ENCODE measurements at places on chromosomes 3 and 15.

DNA sequence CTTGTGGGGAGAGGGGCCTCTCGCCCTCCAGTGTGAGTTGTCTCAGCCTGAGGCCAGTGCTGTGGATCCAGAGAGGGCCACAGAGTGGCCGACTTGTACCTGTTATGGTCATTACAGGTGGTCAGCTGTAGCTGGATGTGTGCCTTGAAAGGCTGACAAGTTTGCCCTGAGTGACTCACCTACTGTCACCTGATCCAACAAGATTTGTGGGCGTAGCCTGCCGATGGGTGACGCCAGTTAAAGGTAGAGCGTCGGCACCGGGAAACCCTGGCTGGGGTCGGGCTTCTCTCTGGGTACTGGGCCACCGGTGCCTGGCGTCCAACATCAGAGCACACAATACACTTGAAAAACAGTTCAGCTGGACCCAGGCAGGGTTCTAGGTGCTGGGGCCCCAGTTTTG, 2.8 kb upstream of the ISG20 start:
- DNase-seq, result no peak

DNA sequence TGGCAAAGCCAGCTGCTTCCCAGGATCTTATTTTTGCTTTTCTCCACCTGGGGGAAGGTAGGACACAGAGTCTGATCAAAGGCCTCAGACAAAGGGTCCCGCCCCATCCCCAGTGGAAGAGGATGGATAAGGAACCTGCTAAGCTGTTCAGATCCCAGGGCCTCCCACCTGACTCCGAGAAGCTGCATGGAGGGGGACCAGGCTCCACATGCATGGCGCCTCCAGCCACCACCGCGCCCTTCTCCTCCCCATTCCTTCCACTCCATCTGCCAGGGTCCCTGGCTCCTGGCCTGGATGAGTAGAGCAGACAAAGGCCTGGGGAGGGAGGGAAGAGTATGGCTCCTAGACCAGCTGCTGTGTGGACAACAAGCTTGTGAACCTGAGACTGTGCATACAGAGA, 20.0 kb upstream of the CRABP1 start:
- DNase-seq, result no peak

GRCh38 chr15:36414670-36415069, 164.8 kb upstream of the CDIN1 start:
- no peak for DNase-seq

DNA sequence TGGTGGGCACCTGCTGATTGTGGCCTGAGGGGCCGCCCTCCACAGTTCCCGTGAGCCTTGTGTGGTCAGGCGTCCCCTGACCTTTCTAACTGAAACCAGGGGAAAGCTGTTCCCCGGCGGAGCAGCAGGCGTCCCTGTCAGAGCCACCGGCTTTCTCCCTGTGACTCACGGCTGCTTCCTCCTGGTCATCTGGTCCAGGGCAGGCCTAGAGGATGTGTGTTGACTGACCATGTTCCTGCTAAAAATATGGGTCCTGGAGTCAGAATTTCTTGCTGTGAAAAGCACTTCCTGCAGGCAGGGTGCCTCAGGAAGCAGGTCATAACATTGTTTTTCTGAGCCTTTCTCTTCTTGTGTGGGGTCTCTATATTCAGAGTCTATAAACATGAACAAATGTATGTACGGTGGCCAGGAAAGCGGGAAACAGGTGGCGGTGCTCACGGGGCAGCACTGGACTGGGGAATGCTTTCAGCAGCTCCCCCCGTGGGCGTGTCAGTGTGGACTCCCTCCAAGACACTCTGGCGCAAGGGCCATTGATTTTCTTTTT, 38.4 kb upstream of the CGNL1 start:
- DNase-seq, result no peak

DNA sequence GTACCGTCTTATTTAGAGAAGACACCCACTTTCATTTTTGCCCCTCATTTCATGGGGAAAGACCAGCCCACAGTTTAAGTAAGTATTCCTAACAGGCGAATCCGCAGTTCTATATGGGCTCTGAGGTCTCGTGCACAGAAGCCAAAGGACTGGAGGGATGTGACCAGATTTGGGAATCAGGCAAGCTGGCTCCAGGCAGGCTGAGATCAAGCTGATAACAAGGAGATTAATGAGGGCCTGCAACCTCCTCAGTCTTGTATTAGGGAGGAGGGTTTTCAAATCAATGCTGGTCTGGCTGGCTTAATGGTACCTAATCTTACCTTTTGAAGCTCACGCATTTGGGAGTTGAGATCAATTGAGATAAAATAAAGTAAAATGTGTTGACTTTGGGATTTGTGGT, 15.3 kb downstream of the ST8SIA2 start:
- DNase-seq, result no peak

DNA sequence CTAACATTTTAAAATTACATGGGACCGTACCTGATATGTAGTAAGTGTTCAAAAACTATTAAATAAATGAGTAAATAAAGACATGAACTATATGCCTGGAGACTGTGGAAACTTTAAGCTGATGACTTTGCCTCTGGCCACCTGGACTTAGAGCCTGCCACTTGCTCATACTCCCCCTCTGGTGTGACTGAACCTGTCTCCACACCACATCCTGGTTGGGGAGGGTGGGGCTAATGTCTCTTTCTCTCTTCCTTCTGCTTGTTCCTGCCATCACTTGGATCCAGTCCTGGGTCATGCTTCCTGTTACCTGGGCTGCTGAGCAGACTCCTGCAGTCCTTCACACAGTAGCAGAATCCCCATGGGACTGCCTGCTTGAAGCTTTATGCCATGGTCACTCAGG, 8.2 kb upstream of the TMEM158 start:
- no peak for DNase-seq

GRCh38 chr3:31504230-31504629, 28.5 kb upstream of the STT3B start:
- no peak for DNase-seq
